Activated naive CD8-positive, alpha-beta T cell treated with anti-CD3 and anti-CD28 coated beads, Interleukin-2, amount 50 U/mL, for 24 hours (primary cell): ENCODE measurements at places on chromosomes 5 and 9.
A peak's percentile ranks its signal among the peaks of the same experiment; 100 is the strongest.

DNA sequence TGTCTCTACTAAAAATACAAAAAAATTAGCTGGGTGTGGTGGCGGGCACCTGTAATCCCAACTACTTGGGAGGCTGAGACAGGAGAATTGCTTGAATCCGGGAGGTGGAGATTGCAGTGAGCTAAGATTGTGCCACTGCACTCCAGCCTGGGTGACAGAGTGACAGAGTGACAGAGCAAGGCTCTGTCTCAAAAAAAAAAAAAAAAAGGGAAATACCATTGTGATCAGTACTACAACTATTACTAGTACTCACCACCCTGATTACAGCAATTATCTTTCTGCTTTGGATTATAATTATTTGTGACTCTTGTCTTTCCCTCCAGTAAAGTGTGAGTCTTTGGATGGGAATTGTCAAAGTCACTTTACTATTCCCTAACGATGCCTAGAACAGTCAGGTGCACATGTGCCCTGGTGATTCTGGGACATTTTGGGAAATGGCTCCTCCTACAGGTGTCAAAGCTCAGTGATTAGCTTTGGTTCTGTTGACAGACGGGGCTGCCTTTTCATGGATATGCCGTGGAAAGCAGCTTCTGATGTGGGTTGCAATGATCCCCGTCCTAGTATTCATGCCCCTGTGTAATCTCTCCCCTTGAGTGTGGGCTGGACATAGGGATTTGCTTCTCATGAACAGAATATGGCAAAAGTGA lies 31.8 kb upstream of the FRRS1L start:
- no peak for DNase-seq
- H3K27me3 ChIP-seq, result peaks cover 9% of the 10 kb centered on the region
- no peak overlapping the region for H3K27ac ChIP-seq
- no peaks in the 10 kb centered on the region for H3K4me1 ChIP-seq

- H3K27me3 ChIP-seq, result no peaks in the 10 kb centered on the region
- H3K4me1 ChIP-seq, result no peaks in the 10 kb centered on the region
- H3K36me3 ChIP-seq, result peaks cover 42% of the 10 kb centered on the region
These were observed 49.4 kb downstream of the YTHDC2 start for GRCh38 chr5:113562828-113563400.

GRCh38 chr5:66875315-66875714 lies 279.1 kb downstream of the MAST4 start:
- peaks cover 3% of the 10 kb centered on the region for H3K27me3 ChIP-seq
- DNase-seq, result no peak
- H3K4me3 ChIP-seq, result no peak overlapping the region

GRCh38 chr9:85331626-85332025 lies 410.1 kb downstream of the AGTPBP1 start:
- DNase-seq, result no peak
- no peaks in the 10 kb centered on the region for H3K27me3 ChIP-seq
- H3K36me3 ChIP-seq, result no peaks in the 10 kb centered on the region
- H3K4me3 ChIP-seq, result no peak overlapping the region
- H3K27ac ChIP-seq, result no peak overlapping the region

DNA sequence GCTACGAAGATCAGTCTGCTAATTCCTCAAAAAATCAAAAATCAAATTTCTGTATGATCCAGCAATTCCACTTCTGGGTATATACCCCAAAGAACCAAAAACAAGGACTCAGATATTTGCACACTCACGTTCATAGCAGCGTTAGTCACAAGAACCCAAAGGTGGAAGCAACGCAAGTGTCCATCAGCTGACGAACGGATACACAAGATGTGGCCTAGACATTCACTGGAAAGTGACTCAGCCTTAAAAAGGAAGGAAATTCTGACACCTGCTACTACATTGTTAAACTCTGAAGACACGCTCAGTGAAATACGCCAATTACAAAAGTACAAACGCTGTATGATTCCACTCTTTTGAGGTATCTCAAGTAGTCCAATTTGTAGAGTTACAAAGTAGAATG lies 93.3 kb downstream of the OTULIN start:
- no peaks in the 10 kb centered on the region for H3K27me3 ChIP-seq
- H3K4me3 ChIP-seq, result no peak overlapping the region
- H3K27ac ChIP-seq, result no peak overlapping the region
- no peak for DNase-seq

DNA sequence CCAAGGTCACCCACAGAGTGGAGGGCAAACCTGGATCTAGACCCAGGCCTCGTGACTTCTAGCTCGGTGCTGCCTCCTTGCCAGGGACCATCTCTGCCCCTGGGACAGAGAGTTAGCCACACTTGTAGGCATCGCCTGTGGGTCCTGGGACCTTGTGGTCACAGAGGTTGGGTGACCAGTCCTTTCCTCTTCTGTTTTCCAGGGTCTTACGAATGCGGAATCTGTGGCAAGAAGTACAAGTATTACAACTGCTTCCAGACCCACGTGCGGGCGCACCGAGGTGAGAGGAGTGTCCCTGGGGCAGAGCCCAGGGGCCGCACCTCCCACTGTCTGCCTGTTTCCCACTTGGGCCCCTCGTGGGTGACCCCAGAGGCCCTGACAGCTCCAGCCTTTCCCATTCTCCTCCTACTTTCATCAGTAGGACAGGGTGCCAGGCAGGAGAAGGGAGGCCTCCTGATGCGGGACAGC lies 76.3 kb downstream of the AMBP start:
- no peak overlapping the region for H3K4me3 ChIP-seq
- H3K27ac ChIP-seq, result no peak overlapping the region
- no peaks in the 10 kb centered on the region for H3K4me1 ChIP-seq
- H3K27me3 ChIP-seq, result no peaks in the 10 kb centered on the region

DNA sequence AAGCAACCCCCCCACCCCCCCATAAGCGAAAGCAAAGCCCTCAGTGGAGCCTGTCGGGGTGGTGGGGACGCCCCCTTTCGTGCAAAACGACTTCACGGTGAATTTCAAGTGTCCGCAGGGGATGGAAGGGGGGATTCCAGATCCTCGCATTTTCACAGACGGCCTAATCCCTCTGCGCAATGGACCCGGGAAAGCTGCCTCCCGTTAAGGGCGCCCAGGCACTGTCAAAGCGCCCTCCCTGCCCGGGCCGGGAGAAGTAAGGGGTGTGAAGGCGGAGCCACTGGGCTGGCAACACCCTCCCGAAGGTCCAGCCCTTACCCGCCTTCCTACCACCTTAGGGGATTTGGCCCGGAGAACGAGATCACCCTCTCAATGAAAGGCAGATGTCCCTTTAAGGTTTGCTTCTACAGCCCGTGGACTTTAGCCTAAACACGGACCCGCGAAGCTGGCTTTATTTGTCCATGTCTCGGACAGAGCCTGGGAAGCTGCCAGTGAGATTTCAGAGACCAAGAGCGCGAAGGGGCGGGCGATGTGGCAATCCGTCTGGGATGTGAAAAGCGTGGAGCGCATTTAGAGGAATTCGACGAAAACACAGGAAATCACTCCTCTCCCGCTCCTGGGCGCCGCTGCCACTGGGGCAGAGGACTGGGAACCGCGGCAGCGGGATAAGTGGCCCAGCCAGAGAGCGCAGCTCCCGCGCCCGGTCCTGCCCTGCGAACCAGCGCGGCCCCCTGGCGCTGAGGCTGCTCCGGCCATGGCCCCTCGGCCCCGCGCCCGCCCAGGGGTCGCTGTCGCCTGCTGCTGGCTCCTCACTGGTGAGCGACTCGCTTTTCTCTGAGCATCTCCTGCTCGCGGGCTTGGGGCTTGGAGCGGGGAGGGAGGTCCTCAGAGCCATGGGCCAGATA lies at the start of the genes ITGA1 and PELO:
ITGA1 (plus strand) TSS at position 317 of the 905 bp plus-strand sequence; CDS start at position 755, 438 bp downstream.
PELO (plus strand) TSS at position 317 of the 905 bp plus-strand sequence. CDS start 12,479 bp downstream, outside the sequence.
- no peaks in the 10 kb centered on the region for H3K36me3 ChIP-seq
- H3K27ac ChIP-seq, result peak within 1 kb of the TSS; percentile 70
- H3K27me3 ChIP-seq, result peaks cover 5% of the 10 kb centered on the region
- H3K4me1 ChIP-seq, result peaks cover 43% of the 10 kb centered on the region

GRCh38 chr9:8419596-8420275 lies 620.2 kb upstream of the DMAC1 start:
- no peak for DNase-seq
- no peaks in the 10 kb centered on the region for H3K4me1 ChIP-seq
- no peak overlapping the region for H3K27ac ChIP-seq
- no peaks in the 10 kb centered on the region for H3K36me3 ChIP-seq
- peaks cover 2% of the 10 kb centered on the region for H3K27me3 ChIP-seq
- H3K4me3 ChIP-seq, result no peak overlapping the region

DNA sequence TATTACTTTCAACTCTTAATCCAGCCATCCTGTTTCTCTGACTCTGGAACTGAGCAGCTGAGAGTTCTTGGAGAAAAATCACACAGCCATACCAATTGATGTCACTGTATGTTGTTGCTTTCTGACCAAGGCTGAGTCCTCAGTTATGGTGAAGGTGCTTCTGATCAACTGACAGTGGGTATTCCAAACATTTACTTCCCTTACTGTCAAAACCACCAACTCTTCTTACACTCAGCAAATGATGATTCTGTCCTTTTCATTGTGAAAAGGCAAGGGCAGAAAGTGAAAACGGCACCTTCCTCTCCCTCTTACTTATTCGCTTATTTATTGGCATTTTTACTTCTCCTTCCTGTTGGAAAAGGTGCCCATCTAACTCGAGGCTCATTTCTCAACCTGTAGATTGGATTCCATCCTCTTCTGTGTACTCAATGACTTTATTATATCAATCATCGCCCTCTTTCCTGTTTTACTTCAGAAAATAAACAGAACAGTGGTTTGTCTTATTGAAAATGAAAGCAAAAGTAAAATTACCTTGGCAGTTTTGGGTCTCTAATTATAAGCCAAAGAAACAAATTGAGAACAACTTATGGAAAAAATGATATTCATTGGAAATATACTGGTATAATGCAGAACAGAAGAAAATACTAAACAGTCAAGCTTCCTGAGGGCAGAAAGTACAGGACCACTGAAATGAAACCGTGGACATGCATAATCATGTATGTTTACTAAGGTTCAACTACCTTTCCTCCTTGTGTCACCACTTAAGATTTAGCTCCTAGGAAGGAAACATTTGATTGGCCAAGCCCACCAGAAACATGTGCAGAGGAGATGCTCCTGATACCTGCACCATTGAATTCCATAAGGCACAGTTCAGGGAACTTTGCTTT lies 104.5 kb upstream of the CHD1 start:
- DNase-seq, result no peak
- H3K4me1 ChIP-seq, result peaks cover 68% of the 10 kb centered on the region
- H3K4me3 ChIP-seq, result peak overlapping the region; percentile 85

- no peak overlapping the region for H3K4me3 ChIP-seq
- H3K27me3 ChIP-seq, result no peaks in the 10 kb centered on the region
- no peaks in the 10 kb centered on the region for H3K36me3 ChIP-seq
- no peak for DNase-seq
- H3K4me1 ChIP-seq, result peaks cover 14% of the 10 kb centered on the region
These were observed 40.3 kb downstream of the GLRX start for GRCh38 chr5:95782181-95782580.

GRCh38 chr9:134681061-134681661 lies 39.6 kb downstream of the COL5A1 start:
- no peaks in the 10 kb centered on the region for H3K27me3 ChIP-seq
- no peaks in the 10 kb centered on the region for H3K36me3 ChIP-seq
- H3K4me3 ChIP-seq, result no peak overlapping the region
- DNase-seq, result no peak

- H3K27me3 ChIP-seq, result peaks cover 26% of the 10 kb centered on the region
- no peaks in the 10 kb centered on the region for H3K36me3 ChIP-seq
- no peak overlapping the region for H3K4me3 ChIP-seq
These were observed 18.4 kb upstream of the DEPDC1B start for GRCh38 chr5:60718166-60718892.

- peak overlapping the region; percentile 36 for H3K4me3 ChIP-seq
- no peak overlapping the region for H3K27ac ChIP-seq
- H3K4me1 ChIP-seq, result peaks cover 25% of the 10 kb centered on the region
- no peak for DNase-seq
These were observed 4.5 kb upstream of the DMRT3 start for GRCh38 chr9:971901-972500.
